ENCODE measurements at places on chromosomes 16 and 17.

DNA sequence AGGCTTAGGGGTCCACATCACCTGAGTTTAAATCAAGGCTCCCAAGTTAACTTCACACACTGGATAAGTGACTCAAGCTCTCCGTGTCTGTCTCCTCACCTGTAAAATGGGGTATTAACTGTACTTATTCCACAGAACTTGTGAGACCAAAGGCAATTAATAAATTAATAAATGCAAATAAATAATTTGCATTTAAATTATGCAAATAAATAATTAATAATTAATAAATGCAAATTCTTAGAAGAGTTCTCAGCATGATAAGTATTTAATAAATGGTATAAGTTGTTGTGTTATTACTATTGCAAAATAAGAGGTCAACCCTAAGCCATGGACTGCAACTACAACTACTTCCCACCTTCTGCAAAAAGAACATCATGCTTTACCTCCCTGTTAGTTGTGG is 13.7 kb upstream of the CXCL16 start:
- DNase-seq = no peak

GRCh38 chr17:61139219-61139618 is 260.4 kb upstream of the TBX2 start:
- no peak for DNase-seq

GRCh38 chr17:51054748-51055147 is 65.9 kb downstream of the SPAG9 start:
- DNase-seq = no peak

DNA sequence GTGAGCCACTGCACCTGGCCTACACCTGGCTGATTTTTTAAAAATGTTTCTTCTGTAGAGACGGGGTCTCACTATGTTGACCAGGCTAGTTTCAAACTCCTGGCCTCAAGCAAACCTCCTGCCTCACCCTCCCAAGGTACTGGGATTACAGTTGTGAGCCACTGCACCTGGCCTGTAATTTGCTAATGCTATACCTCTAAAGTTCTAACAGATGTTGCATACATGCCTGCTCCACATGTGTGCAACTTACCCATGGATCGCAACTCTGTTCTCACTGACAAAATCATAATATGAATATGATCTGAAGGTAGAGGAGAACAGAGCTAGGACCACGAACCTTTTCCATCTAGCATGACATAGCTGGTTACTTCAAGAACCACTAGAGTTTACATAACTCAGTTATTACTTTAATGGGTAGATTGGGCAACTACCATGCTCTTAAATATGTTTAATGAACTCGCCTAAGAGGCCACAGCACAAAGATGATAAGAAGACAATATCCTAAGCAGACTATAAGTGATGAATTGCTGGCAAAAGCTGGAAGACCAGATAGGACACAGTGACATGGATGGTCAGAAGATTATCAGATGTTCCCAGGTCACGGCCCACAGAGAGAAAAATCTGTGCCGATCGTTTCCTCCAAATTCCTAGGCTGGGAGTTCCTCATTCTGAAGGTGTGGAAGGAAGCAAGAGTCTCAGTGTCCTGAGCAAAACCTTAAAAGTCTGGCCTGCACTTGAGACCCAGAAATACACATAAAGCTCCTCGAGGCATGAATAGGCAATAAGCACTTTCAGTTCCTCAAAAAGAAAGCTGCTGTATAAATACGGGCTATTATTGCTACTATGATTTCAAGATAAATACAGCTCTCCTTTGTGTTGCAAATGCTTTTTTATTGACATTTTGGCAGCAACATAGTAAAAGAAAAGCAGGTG is 53.6 kb upstream of the ICAM2 start:
- DNase-seq = no peak
